ENCODE measurements at places on chromosomes 3 and 15. TPM values are rescaled to one million over a fixed set of nuclear protein-coding genes. Genes with fewer than 3 reads are reported as not detected.

The ADAMTSL3 gene
- total RNA-seq, result not detected

The ADAMTS17 gene
- 0.31 TPM for total RNA-seq

The NR2C2 gene
- 74.3 TPM for total RNA-seq

The ECT2 gene
- total RNA-seq, result 59.7 TPM

The CCR9 gene
- not detected for total RNA-seq

The IDH2 gene
- total RNA-seq, result 94.3 TPM

The GALK2 gene
- 37.0 TPM for total RNA-seq

The OIP5 gene
- 8.2 TPM for total RNA-seq

The MST1R gene
- total RNA-seq, result 2.6 TPM

GRCh38 chr3:154194877-154195276 is 73.7 kb downstream of the ARHGEF26 start:
- no peak for DNase-seq

DNA sequence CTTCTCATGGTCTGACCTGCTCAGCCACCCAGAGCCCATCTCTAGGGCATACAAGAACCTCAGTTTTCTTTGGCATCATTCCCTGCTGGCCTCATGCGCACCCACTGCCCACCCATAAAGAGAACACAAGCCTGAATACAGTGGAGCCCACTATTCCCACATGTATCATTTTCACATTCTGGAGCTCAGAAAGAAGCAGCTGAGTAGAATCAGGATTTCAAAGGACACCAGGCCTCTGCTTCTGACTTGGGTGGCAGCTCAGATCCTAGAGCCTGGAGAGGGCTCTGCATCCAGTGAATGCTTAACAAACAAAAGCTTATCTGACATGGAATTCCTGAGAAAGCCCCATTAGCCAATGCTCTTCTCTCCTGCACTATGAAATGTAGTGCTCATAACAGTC is 34.7 kb downstream of the RBP2 start:
- DNase-seq, result no peak

DNA sequence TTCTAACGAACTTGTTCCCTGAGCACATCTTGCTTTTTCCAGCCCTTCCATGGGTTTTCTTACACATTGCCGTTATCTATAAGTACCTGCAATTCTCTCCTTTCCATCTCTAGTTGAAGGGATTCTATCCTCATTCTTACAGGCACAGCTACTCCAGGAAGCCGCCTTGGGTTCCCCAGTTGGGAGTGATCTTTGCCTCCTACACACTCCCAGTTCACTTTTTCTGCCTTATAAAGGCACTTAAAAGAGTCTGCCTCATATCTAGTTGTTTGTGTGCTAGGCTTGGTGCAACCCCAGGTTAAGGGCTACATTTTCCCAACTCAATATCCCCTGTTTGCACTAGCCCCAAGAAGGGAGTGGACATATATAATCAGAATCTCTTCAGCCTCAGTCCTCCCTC is 44.0 kb upstream of the IREB2 start:
- DNase-seq, result no peak

GRCh38 chr3:108342837-108343486 is 46.6 kb downstream of the HHLA2 start:
- no peak for DNase-seq

DNA sequence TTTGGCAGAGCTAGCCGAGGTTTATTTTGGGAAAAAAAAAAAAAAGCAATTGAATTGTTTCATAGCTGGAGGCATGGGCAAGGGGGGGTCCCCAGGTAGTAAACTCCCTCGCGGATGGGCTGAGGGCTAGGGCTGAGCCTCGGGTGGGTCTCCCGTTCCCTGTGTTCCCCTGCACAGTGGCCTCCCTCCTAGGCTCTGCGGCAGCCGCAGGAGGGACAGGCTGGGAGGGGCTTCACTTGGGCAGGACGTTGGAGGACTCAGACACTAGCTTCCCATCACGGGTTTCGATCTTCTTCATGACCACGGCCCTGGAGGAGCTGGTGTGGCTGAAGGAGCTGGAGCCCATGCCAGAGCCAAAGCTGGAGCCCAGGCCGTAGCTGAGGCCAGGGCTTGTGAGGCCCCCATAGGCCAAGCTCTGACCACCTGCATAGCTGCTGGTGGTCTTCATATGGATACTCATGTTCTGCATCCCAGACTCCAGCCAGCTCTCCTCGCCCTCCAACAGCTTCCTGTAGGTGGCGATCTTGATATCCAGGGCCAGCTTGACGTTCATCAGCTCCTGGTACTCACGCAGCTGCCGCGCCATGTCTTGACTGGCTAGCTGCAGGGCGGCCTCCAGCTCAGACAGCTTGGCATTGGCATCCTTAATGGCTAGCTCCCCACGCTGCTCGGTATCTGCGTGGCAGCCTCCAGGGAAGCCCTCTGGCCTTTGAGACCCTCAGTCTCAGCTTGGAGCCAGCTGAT is 64.0 kb upstream of the CDAN1 start:
- DNase-seq, result no peak

DNA sequence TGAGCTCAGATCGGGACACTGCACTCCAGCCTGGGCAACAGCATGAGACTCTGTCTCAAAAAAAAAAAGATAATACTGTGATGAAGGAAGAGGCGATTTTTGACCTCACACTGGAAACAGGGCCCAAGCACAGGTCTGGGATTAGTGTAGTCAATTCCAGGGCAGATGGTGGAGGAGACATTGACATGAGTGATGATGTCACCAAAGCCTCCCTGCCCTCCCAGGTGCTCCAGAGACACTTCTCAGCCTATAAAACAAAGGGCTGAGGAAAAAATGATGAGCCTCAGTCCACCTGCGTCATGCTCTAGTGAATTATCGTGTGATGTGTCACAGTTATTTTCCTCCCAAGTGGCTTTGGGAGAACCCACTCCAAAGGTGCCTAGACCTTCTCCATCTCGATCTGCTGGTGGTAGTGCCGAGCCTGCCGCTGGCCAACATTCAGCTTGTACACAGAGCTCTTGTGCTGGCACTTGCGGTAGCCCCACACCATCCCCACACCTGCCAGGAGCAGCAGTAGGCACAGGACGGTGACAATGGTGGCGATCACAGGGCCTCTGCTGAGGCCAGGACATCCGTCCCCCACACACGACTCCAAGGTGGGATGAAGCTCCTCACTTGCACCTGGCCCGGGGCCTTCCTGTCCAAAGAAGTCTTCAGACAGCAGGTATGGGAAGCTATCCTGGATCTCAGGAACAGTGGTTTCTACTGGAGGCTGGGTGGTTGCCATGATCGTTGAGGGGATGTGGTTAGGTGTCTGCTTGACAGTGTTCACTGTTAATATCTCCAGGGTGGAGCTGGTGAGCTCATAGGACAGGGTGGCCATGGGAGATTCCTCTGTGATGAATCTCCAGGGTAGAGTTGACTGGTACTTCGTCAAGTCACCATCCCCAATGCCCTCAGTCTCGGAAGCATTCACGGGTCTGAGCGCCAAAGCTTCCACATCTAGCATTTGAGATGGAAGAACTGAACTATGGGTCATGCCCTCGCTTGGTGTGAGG is 38.8 kb downstream of the CRTAP start:
- no peak for DNase-seq

- DNase-seq, result no peak
These were observed 27.4 kb downstream of the PPARG start for GRCh38 chr3:12316253-12316652.

DNA sequence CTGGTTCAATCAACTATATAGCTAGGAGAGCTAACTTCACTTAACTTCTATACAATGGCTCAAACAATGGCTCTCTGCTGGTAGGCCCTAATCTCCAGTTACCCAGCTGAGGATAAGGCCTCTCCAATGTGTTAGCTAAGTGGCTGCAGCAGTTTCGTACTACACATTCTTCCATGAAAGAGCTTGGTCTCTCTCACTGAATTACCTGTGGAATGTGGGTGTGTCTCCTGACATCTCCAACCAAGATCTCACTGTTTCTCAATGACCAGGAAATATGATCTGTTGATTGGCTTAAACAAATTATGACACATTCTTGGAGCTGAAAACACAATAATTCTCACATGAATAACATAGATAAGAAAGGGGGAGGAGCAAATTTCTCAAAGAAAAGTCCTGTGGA is 169.8 kb upstream of the ROBO1 start:
- no peak for DNase-seq

DNA sequence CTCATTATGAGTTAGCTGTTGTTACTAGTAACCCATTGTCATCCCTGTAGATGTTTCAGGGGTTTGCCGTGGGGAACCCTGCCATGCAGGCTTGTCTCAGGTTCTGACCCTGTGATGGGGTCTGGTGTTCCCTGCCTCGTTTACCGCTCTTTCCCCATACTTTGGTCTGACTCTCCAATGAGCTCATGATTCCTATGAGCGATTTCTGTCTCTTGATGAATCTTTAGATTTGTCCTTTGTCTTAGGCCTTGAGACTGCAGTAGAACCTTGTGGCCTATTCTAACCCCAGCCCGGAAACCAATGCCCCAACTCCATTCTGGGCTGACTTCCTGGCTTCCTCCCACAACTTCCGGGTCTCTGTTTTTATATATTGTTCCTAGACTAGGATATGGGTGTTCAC is 11.3 kb upstream of the IQGAP1 start:
- peak; percentile 80 for DNase-seq

DNA sequence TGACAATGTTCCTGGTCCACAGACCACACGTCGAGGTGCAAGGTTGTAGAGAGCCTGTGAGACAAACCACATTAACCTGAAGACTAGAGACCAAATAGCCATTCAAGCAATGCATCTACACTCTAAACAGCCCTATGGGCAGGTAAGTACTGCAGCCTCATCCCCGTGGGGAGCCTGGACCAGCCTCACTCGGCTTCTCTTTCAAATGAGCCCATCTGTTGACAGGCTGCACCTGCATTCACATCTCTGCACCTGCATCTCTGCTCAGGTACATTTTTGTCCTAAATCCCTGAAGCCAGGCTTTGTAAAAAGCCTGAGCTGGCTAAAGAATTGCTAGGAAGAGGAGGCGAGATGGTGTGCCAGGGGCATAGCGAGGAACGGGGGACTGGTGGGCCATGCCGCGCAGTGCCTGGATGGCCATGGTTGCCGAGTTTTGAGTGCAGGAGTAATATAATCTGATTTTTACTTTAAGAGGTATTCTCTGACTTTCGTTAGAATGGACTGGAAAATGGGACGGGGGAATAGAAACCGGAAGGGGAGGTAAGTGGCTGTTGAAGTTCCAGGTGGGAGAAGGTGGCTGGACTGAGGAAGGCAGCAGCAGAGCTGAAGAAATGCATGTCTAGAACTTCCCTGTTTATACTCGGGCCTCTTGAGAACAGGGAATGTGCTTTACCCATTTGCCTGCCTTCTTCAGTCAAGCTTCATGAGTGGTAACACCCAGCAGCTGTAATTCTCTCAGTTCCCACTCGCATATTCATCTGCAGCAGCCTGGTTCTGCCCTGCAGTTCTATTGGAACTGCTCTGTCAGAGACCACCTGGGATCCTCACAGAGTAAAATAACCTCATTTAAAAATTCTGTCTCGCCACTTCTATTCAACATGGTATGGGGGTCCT is 226.4 kb downstream of the OPA1 start:
- no peak for DNase-seq

- DNase-seq, result peak; percentile 35
These were observed 135.8 kb downstream of the CHSY1 start for GRCh38 chr15:101115786-101116680.

DNA sequence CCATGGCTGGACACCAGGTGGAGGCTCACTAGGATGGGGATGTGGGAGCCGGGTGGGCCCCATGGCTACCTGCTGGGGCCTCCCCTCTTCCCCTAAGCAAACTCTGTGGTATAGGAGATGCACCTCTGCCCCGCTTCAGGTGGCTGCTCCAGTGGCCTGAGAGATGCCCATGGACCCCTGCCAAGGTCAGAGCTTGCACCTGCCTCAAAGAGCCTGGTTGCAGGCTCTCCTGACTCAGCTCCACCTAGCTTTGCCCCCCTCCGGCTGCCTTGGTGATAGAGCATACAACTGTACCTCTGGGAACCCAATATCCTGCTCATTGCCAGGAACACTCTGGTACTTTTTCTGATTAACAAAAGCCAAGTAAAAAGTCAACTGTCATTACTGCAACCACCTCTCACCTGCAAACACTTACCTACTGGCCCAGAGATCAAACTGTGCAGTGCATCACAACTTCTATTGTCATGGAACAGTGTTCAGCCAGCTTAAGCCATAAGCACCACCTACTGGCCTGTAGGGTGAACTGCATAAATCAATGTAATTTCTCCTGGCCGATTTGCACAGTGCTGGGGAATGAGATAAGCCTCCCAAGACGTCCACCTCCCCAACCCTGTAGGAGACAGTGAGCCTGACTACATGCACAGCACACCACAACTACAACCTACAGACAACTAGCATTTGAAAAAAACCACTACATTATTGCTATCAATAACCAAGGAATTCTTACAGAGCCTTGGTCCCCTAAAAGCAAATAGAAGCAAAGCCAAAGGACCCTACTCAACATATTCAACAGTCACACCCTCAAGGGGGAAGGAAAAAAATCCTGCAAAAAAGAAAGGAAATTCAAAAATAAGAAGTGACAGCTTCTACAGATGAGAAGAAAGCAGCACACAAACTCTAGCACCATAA is 352.4 kb upstream of the ARHGEF26 start:
- no peak for DNase-seq

- no peak for DNase-seq
These were observed 213.0 kb downstream of the FMN1 start for GRCh38 chr15:32981536-32981935.

Data from natural killer cell treated with Interleukin-12 subunit alpha and Interleukin-12 subunit beta and Interleukin-15 and Interleukin-18, amount 100 ng/mL, for 72 hours (primary cell).